Activated naive CD8-positive, alpha-beta T cell treated with anti-CD3 and anti-CD28 coated beads, Interleukin-2, amount 50 U/mL, for 16 hours (primary cell): ENCODE measurements at places on chromosomes 3 and 15.

GRCh38 chr15:95097361-95097760 lies 866.0 kb downstream of the MCTP2 start:
- no peak for DNase-seq

- DNase-seq: no peak
Observed at GRCh38 chr15:27820232-27820631, 278.9 kb downstream of the OCA2 start.

DNA sequence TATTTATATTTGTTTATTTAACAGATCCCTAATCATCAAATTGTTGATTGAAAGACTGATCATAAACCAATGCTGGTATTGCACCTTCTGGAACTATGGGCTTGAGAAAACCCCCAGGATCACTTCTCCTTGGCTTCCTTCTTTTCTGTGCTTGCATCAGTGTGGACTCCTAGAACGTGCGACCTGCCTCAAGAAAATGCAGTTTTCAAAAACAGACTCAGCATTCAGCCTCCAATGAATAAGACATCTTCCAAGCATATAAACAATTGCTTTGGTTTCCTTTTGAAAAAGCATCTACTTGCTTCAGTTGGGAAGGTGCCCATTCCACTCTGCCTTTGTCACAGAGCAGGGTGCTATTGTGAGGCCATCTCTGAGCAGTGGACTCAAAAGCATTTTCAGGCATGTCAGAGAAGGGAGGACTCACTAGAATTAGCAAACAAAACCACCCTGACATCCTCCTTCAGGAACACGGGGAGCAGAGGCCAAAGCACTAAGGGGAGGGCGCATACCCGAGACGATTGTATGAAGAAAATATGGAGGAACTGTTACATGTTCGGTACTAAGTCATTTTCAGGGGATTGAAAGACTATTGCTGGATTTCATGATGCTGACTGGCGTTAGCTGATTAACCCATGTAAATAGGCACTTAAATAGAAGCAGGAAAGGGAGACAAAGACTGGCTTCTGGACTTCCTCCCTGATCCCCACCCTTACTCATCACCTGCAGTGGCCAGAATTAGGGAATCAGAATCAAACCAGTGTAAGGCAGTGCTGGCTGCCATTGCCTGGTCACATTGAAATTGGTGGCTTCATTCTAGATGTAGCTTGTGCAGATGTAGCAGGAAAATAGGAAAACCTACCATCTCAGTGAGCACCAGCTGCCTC lies 14.7 kb downstream of the THBS1 start:
- DNase-seq: no peak

- no peak for DNase-seq
Observed at GRCh38 chr3:16249336-16249735, 15.4 kb downstream of the DPH3 start.

- DNase-seq: no peak
Observed at GRCh38 chr3:13839726-13840340, 40.0 kb downstream of the WNT7A start.
